ENCODE measurements at places on chromosomes 6 and 20.

- DNase-seq: no peak
These were observed 508.3 kb downstream of the BMP2 start for GRCh38 chr20:7275645-7276237.

- no peak for DNase-seq
These were observed 105.0 kb upstream of the SYNCRIP start for GRCh38 chr6:85747666-85748065.

DNA sequence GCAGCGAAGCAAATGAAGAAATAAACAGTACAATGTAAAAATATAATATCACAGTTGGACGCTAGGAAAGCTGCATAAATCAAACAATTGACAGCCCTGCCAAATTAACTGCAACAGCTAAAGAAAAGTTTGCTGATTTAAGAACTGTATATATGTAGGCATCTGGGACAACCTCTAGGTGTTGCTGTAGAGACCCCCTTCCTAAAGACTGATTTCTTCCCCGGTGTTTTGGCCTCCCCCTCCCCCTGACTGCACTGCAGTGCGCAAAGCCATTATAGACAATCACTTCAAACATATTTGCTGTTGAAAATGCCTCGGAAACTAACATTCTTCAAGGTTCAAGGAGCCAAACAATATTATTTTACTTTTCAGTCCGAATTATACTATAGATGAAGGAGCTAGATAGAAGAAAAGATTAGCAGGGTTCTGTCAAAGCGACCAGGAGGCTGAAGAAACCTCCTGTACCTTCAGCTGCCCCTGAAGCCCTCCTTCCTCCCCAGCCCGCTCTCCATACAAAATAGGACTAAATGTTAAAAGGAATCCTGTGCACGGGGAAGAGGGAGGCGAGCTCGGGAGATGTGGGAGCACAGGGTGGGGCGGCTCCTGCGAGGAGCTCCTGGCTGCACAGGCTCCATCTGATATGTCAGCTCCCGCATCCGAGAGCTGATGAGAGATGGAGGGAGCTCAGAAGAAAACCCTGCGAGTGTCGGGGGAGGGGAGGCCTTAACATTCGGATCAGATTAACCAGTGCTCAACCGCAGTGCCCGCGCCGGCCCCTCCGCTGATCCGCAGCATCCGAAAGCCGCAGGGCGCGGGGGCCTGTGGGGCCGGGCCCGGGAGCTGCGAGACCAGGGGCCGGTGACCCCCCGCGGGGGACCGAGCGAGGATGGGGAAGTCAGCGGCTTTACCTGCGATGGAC lies 822 bp downstream of the ELOVL4 start:
- no peak for DNase-seq

DNA sequence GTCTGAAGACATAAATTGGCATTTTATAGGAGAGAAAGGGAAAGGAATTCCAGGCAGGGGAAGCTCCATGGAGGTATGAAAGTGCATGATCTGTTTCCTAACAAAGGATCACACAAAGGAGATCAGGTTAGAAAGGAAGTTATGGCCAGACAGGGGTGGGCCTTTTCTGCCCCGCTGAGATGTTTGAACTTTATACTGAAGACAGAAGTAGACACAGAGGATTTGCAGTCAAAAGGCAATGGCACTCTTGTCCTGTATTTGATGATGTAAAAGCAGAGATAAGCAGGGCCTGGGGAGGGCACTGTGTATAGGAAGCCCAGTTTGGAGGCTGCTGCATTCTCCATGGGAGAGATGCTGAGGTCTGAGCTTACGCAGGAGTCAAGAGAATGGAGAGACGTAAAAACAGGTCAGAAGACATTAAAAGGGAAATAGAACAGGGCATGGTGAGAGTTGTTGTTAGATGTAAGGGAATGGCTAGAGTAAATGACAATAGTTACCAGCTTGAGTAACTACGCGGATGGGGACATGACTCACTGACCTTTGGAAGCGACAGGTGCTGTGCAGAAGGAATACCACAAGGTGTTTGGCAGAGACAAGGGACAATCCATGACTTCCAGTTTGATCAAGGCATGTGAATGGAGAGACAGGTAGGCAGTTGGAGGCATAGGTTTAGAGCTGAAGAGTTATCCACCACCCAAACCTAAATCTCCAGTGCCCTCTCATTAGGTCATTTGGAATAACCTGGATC lies 190.6 kb upstream of the SASH1 start:
- DNase-seq: no peak

DNA sequence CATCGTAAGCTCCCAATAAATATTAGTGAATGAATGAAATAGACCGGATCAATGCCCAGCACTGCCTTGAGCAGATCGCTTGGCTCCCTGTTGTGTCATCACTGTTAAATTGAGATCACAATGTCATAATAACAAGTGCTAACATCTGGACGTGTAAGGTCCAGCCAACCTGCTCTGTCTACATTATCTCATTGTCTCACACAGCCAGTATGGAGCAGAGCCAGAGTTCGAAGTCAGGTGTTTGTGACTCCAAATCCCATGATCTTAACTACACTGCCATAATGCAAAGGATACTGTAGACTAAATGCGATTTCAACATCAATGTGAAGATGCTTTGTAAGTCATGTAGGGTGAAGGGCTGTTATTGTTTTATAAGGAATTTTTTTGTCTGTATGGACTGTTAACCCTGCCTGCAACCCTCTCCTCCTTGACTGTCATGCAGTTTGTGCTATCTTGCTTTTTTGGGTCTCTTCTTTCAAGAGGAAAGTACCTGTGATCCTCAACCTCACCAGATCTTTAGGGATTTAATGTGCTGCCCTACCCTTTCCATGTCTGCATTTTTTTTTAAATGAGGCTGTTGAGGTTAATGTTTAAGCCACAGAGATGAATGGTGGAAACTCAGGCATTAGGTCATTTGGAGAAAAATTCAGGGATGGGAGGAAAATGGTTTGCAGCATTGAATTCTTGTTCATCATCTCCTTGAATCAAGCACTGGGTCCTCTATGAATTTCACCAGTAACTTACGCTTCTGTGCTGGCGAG lies 49.0 kb upstream of the OCSTAMP start:
- no peak for DNase-seq

DNA sequence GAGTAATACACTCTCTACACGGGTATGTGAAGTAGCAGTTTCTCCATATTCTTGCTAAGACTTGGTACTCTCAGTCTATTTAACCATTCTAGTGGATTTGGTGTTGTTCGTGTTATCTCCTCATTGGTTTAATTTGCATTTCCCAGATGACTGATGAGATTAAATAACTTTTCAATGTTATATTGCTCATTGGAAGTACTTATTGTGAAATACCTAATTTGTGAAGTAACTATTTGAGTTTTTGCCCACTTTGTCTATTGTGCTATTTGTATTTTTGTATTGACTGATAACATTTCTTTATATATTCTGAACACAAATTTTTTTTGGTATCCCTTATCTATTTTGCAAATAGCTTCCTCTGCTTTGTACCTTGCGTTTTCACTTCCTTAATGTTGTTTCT lies 156.0 kb downstream of the C6orf58 start:
- no peak for DNase-seq

DNA sequence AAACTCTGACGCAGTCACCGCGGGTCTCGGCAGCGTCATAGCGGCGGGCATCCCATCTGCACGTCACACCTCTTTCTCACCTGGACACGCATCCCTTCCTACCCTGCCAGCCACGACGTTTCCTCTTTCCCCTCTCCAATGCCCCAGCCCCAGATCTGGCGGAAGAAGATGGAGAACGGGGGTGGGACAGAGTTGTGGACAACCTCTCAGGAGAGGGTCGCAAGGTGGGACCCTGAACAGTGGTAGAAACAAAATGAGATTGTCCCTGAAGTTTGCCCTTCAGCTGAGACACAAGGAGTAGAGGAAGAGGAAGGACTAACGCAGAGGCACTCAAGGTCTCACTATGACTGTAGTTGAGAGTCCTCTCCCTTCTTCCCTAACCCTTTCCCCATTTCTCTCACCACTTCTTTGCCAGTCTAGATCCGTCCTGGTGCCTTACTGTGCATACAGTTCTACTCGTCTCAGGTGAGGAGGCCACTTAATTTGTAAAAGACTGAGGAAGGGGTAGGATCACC lies 562 bp downstream of the TRIM39 start:
- DNase-seq: no peak

GRCh38 chr20:63787302-63787701 lies 43.8 kb downstream of the ZBTB46 start:
- DNase-seq: no peak

GRCh38 chr6:111918825-111919224 lies 45.6 kb upstream of the FYN start:
- no peak for DNase-seq

GRCh38 chr6:71290611-71291010 lies 2.0 kb downstream of the OGFRL1 start:
- DNase-seq: no peak

- DNase-seq: no peak
These were observed 1.5 kb downstream of the LIN28B start for GRCh38 chr6:104958178-104959025.

Measured in activated naive CD4-positive, alpha-beta T cell (primary cell).